ENCODE measurements at places on chromosomes 5 and 9.

- no peak for DNase-seq
Measured at GRCh38 chr5:143319437-143320227, 83.9 kb downstream of the NR3C1 start.

GRCh38 chr5:133995341-133995740 is 9.4 kb downstream of the VDAC1 start:
- no peak for DNase-seq

GRCh38 chr5:55572020-55572419 is 37.3 kb upstream of the PLPP1 start:
- no peak for DNase-seq

DNA sequence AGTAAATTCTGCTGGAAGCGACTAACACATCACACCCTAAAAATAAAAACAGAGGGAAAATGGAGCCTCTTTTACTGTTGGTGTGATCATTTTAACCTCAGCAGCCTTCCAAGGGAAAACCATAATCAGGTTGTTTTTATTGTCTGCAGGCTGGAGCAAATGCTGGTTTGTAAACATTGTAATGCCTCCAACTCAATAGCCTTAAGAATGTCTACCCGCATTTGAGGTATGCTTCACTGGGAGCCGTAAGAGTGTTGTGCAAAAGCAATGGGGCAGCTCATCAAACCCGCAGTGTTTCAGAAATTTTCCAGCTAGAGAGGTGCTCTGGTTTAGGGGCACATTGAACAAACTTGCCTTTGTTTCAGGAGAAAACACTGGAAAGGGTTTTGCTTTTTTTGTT is 17.0 kb downstream of the NIM1K start:
- no peak for DNase-seq

DNA sequence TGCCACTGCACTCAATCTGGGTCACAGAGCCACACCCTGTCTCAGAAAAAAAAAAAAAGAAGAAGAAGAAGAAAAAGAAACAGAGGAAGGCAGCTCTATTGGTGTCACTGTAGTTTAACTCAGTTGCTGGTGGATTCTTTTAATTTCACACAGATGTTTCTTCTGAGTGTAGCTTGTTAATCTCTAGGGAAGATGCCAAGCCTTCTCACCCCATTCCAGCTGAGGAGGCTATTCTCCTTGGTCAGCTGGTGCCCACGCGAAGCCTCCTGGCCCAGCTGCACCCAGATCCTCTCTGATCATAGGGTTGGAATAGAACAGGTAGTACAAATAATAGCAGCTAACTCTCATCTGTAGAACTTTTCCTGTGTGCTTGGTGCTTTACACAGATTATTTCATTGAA is 113.8 kb upstream of the SPRY4 start:
- no peak for DNase-seq

- DNase-seq = no peak
Measured at GRCh38 chr9:69324549-69325401, at the start of gene ENTREP1. Gene ENTREP1 (plus strand): TSS chr9:69325215. CDS start chr9:69325310, 95 bp downstream.

DNA sequence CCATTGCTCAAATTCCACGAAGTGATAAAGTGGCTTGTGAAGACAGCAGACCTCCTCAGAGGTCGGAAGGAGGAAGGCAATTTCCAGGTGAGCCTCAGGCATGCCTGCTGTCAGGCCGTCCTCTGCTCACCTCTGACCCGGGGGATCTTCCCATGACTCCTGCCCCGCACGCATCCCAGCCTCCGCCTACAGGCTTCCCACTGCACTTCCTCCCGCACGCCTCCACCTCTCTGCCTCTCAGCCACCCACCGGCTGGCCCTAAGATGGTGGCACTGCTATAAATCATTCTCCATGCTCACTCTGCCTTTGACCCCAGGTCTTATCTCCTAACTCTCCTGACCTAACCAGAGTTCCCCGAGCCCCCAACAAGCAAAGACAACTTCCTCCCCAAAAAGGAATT is 49.4 kb upstream of the DNAH5 start:
- DNase-seq = no peak

- DNase-seq = peak; percentile 94
Measured at GRCh38 chr5:141560725-141561483, 57.9 kb downstream of the DIAPH1 start.

GRCh38 chr9:131633491-131634031 is 88.2 kb downstream of the PRRT1B start:
- DNase-seq = no peak

DNA sequence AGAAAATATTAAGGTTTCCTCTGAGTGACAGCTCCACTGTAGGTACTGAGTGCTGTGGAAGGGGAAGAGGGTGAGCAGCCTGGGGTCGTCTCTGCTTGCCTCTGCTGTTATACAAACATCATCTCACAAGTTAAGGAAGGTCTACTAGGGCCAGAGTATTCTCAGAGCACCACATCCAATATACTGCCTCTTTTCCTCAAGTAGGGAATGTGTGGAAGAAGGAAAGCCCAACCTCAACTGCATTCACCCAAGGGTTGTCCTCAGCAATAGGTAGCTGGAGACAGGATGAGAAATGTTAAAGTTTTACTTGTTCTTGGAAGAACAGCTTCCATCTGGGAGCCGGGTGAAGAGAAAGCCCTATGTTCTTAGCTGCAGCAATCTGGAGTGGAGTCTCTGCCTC is 1062.3 kb upstream of the CDH10 start:
- DNase-seq = no peak

DNA sequence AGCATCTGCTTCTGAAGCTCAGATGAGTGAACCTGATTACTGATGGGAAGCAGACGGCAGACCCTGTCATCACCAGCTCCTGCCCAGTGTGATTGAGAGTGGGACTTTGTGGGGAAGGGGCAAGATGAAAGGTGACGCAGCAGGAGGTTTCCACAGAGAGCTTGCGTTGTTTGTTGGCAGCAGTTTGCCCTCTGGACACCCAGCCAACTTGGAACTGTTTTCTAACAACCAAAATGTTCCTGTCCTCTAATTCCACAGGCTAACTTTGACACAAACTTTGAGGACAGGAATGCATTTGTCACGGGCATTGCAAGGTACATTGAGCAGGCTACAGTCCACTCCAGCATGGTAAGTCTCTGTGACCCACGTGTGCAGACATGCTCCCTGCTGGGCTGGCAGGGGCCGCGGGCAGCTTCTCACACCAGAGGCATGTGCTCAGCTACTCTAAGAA is 20.9 kb downstream of the CYFIP2 start:
- no peak for DNase-seq

DNA sequence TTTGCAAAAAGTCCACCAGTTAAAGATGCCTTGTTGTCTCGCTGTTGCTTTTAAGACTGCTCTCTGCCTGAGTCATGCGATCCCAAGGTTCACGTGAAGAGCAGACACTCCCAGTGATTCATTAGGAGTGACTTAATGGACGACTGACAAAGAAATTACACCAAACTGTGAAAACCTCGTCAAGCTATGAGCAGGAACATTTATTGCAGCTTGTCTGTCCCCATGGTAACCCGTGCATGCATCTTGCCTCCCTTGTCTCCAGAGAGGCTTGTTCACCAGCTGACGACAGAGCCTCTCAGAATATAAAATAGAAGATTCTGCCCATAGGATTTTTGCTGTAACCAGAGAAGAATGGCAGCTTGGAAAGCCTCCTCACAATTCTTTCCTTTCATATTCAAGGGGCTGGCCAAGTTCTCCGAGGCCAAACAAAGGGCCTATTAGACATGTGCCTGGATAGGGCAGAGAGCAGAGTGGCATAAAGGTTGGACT is 352.7 kb downstream of the SPOCK1 start:
- DNase-seq = peak; percentile 84

GRCh38 chr5:129125819-129126218 is 31.3 kb downstream of the ISOC1 start:
- no peak for DNase-seq

GRCh38 chr5:91189480-91190313 is 193.4 kb downstream of the ARRDC3 start:
- DNase-seq = no peak

GRCh38 chr9:134690946-134691694 is 49.5 kb downstream of the COL5A1 start:
- DNase-seq = no peak

DNA sequence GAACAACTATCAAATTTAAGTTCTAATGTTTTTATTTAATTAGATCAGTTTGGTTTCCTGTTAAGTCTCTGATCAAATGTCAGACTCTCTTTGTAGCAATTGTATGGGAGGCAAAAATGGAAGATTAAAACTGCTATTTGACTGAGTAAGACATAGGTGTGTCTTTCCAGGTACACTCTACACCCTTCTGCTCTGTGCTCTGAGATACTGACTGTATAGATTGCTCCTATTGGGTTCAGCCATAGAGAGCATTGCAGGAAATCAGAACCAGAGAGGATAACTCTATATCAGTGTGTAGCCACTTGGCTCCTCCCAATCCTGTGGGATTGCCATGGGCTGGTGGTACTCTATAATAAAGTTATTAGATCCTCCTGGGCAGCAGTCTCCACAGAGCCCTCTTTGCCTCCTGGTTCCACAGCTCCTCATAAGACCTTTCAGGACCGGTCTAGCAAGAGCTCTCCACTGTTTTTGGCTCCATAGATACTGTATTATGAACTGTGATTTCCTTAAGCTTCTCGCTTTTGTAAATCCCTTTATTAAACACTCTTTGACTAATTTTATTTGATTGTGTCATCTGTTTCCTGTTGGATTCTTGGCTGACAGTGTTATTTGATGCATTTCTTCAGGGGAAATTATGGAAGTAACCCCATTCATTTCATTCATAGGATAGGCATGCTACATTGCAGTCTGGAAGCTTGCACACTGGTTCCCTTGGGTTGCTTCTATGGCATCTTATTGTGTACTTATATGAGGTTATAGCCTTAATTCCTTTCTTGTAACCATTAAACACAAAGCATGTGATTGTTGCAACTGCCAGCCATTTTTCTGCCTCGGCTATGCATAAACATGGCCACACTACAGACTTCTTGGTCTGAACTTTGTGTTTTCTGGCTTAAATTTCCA is 115.6 kb downstream of the VCAN start:
- DNase-seq = no peak

DNA sequence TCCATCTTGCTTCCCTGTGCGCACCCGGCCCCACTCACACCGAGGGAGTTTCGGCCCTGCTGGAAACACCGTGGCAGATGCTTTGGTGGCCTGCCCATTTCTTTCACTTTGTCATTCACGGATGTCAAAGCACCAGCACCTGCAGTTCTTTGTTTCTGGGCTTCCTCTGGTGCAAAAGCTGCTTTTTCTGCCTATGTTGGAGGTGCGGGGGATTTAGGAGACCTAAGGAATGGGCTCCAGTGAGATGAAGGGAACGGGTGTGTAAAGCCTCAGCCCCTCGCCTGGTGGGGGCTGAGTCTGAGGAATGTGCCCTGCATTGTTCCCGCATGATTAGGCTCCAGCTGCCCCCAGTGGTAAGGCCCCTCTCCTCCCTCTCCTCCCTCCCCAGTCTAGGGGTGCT is 62.3 kb downstream of the THBS4 start:
- DNase-seq = no peak

DNA sequence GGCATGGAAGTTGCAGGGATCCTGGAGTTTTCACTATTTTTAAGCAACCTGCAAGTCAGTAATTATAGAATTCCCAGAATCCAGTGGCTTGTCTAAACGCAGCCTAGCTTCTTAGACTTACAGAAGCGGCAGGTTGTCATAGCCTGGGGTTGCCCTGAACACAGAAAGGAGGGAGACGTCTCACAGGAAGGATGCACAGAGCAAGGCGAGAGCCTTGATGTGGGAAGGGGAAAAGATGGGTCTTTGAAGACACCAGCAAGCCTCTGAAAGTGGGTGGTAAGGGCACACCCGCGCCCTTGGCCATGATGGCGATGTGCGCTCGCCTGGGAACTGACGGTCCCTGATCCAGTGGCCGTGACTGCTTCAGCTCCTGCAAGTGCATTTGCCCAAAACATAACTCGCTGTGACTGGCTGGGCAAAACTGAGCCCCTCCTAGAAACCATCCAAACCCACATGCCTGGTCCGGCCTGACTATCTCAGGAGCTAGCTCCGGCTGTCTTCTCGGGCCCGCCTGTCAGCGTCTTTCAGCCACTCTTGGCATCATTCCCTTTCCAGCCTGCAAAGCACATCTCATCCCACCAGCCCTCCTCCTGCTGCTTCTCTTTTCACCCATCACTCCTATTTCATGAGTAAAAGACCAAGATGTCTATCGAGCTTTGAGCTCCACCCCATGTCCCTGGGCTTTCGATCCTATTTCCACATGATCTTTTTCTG is 17.1 kb downstream of the FBP1 start:
- no peak for DNase-seq

- no peak for DNase-seq
Measured at GRCh38 chr5:3661755-3662296, 66.2 kb downstream of the IRX1 start.

GRCh38 chr9:109775516-109775915 is 4.5 kb upstream of the PALM2AKAP2 start:
- no peak for DNase-seq

DNA sequence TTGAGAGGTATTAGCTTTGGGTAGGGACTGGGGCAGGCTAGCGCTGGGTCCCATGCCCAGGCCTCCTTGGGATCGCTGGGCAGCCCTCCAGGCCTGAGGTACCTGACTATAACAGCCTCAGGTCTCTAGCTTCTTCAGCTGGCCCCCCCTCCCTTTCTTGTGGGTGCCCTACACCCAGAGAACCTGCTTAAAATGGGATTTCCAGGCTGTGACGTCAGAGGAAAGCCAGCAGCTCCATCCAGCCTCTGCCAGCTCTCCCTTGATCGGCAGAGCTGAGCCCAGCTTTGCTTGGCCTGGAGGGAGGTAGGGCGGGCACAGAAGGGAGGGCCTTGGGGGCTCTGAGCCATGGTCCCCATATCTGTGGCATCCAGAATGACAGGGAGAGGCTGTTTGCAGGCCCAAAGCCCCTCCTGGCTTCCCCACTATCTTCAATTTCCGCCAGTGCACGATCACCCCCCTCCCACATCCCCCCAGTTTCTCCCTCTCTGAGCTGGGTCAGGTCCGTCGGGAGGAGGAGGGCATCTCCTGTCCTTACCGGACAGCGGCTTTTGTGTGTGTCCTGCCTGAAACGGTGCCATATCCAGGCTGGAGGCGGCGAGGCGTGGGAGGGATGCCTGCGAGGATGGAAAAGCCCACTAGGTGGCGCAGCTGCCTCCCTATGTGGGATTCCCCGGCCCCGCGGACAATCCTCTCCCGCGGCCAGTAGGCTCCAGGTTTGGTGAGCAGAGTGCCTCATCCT is 10.8 kb downstream of the REEP2 start:
- DNase-seq = peak; percentile 20

- DNase-seq = no peak
Measured at GRCh38 chr9:116061546-116062205, 91.9 kb upstream of the PAPPA start.
